ENCODE measurements at places on chromosomes 16 and 17. TPM values are rescaled to one million over a fixed set of nuclear protein-coding genes. Genes with fewer than 3 reads are reported as not detected.

Gene KRTAP4-4
- not detected for total RNA-seq

Gene KRT20
- total RNA-seq: not detected

Gene NPIPA3
- total RNA-seq: 0.42 TPM

Gene ORC6
- total RNA-seq: 1.9 TPM

Gene ACSM2B
- total RNA-seq: not detected

Gene C17orf75
- 17.7 TPM for total RNA-seq

Gene CCDC40
- total RNA-seq: 4.2 TPM

Gene SLX1B
- total RNA-seq: 2.5 TPM

Gene GOT2
- 620 TPM for total RNA-seq

Gene NPIPB6
- 1.1 TPM for total RNA-seq

Gene PIMREG
- not detected for total RNA-seq

Gene SCARF1
- 12.9 TPM for total RNA-seq

Gene TLE7
- not detected for total RNA-seq

Gene SALL1
- total RNA-seq: not detected

DNA sequence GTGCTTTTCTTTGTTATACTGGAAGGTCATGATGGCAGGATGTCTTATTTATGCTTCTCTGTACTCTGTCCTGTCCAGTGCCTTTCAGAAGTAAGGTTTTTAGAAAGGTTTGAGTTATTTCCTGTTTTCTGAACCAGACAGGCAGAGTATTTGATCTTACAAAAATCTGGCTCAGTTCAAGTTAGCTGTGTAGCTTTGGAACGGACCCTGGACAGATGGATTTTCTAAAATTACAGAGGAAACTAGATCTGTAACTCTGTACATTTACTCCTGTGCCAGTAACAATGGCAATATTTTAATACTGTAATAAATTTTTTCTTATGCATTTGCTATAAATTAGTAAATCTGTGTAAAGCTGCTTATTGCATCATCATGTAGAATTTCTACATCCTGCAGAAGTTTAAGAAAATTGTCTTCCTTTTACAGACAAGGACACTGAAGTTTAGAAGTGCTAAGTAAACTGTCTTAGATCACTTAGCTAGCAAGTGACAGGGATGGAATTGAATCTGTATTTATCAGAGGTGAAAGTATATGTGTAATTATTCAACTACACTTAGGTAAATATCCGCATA, 347.6 kb downstream of the WWOX start:
- H3K4me3 ChIP-seq: no peak overlapping the region
- DNase-seq: no peak
- no peaks in the 10 kb centered on the region for H3K36me3 ChIP-seq
- H3K27me3 ChIP-seq: no peaks in the 10 kb centered on the region
- no peaks in the 10 kb centered on the region for H3K4me1 ChIP-seq

DNA sequence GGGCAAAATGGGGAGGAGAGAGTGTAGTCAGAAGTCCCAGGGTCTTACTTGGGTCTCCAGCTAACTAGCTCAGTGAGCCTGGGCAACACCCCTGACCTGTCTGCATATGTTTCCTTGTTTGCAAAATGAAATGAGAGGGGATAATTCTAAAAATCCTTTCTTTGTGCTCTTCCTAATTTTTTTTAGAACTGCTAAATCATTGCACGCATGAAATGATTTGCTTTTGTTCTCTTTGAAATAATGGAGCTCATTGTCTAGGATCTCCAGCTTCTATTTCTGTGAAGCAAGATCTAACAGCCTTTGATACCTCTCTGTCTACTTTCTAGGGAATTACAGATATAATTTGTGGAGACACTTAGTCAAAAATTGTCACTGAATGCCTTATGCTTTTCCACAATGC, 181.3 kb downstream of the CDH13 start:
- no peak overlapping the region for H3K27ac ChIP-seq
- no peak for DNase-seq
- H3K27me3 ChIP-seq: no peaks in the 10 kb centered on the region
- H3K4me3 ChIP-seq: no peak overlapping the region
- peaks cover 15% of the 10 kb centered on the region for H3K4me1 ChIP-seq

DNA sequence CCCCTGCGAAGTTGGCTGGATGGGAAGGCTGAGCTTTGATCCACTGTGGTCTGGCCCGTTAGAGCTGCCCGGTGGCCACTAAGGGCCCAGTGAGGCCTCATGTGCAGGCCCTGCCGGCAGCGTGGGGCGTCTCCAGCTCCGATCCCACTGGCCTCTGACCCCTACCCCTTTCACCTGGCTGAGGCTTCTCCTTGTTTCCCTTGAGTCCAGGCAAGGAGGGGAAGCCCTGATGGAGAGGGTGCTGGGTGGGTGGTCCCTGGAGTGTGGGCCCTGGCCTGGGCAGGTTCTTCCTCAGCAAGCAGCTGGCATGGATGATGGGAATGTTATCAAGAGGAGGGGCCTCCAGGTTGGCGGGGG, 356.8 kb downstream of the SEC14L1 start:
- no peaks in the 10 kb centered on the region for H3K36me3 ChIP-seq
- no peak overlapping the region for H3K4me3 ChIP-seq
- H3K27ac ChIP-seq: no peak overlapping the region

DNA sequence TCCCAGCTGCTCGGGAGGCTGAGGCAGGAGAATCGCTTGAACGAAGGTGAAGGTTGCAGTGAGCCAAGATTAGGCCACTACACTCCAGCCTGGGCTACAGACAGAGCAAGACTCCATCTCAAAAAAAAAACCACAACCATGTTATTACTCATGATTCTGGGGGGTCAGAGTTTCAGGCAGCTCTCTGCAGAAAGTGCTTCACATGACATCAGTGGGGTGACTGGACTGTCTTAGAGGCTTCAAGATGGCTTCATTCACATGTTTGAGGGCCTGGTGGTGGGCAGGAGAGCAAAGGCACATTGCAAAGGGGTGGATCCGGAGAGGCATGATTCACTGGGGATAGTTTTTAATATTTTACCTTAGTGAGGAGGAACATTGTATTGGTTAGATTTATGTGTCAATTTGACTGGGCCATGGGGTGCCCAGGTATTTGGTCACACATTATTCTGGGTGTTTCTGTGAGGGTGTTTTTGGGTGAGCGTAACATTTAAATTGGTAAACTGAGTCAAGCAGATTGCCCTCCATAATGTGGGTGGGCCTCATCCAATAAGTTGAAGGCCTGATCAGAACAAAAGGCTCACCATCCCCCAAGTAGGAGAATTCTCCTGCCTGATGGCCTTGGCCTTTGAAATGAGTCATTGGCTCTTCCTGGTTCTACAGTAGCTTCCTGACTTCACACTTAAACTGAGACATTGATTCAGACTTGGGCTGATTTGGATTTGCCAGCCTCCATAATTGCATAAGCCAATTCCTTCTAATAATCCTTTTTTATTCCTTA, 109.8 kb downstream of the GOSR1 start:
- H3K4me1 ChIP-seq: no peaks in the 10 kb centered on the region
- H3K4me3 ChIP-seq: no peak overlapping the region
- no peak for DNase-seq

DNA sequence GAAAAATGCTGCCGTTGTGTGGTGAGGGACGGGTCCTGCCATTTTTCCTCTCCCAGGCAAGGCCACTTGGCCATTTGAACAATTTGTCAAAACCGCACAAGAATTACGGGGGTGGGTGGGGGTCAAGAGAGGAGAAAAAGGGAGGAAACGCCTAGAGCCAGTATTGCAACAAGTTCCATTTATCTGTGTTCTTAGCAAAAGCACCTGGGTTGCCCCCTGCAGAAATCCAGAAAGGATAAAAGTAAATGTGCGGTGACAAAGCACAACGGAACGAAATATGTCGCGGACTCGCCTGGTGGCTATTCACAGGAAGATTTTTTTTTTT, 209.4 kb downstream of the ZFHX3 start:
- DNase-seq: no peak
- H3K36me3 ChIP-seq: no peaks in the 10 kb centered on the region
- no peak overlapping the region for H3K27ac ChIP-seq
- H3K4me3 ChIP-seq: no peak overlapping the region

DNA sequence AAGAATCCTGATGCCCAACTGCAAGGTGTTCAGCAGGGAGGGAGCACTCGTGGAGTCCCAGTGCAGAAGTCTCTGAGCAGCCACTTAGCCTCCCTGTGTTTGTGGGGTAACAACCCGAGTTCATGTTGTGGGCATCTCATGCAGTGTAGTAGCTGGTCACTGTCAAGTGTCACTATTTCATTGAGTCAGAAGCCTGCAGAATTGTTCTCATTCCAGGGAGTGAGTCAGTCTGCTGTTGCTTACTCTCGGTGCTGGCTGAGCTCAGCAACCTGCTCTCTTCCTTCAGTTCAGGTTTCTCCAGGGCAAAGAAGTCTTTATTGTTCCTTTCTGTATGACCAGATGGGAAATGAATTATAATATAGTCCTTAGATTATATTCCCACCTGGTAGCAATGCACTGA, 24.1 kb downstream of the HMOX2 start:
- no peak overlapping the region for H3K4me3 ChIP-seq
- H3K27ac ChIP-seq: peak overlapping the region; percentile 65
- no peaks in the 10 kb centered on the region for H3K27me3 ChIP-seq
- DNase-seq: no peak
- H3K36me3 ChIP-seq: no peaks in the 10 kb centered on the region
- H3K4me1 ChIP-seq: peaks cover 37% of the 10 kb centered on the region

DNA sequence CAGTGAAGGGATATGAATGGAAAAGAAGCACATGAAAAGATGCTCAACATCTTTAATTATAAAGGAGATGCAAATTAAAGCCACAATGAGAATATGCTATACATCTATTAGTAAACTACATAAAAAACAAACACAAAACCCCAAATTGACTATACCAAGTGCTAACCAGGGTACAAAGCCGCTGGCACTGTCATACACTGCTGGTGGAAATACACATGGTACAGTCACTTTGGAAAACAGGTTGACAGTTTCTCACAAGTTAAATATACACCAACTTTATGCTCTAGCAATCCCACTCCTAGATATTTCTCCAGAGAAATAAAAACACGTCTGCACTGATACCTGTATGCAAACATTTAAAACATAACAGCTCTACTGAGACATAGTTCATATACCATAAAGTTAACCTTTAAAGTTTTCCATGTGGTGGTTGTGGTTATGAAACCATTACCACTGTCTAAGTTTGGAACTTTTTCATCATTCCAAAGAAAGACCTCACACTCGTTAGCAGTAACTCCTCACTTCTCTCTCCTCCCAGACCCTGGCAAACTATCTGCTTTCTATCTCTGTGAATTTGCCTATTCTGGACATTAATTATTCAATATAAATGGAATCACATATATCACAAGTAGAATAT, 42.7 kb downstream of the ADGRG5 start:
- no peaks in the 10 kb centered on the region for H3K36me3 ChIP-seq
- peaks cover 19% of the 10 kb centered on the region for H3K27me3 ChIP-seq
- no peak overlapping the region for H3K4me3 ChIP-seq
- no peaks in the 10 kb centered on the region for H3K4me1 ChIP-seq
- no peak for DNase-seq

DNA sequence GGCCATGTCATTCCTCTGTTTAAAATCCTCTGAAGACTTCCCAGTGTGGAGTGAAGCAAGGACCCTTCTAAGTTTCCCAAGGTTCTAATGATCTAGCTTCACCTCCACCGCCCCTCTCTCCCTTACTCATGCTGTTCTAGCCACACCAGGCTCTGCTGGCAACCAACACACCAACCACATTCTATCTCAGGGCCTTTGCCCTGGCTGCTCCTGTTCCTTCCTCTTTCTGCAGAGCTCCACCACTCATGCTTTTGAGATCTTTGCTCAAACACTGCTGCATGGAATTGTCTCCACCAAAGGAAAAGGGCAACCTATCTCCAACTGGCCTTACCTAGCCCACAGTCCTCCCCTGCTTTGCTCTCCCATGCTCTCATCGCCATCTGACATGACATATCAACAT, 128.7 kb downstream of the XYLT1 start:
- H3K4me3 ChIP-seq: no peak overlapping the region
- H3K4me1 ChIP-seq: peaks cover 18% of the 10 kb centered on the region
- no peaks in the 10 kb centered on the region for H3K36me3 ChIP-seq
- DNase-seq: no peak
- no peak overlapping the region for H3K27ac ChIP-seq
- H3K27me3 ChIP-seq: no peaks in the 10 kb centered on the region
